Naive thymus-derived CD8-positive, alpha-beta T cell (primary cell): ENCODE measurements at places on chromosomes 7 and 10.

GRCh38 chr7:43117095-43117494 lies 4.6 kb downstream of the HECW1 start:
- DNase-seq: no peak

DNA sequence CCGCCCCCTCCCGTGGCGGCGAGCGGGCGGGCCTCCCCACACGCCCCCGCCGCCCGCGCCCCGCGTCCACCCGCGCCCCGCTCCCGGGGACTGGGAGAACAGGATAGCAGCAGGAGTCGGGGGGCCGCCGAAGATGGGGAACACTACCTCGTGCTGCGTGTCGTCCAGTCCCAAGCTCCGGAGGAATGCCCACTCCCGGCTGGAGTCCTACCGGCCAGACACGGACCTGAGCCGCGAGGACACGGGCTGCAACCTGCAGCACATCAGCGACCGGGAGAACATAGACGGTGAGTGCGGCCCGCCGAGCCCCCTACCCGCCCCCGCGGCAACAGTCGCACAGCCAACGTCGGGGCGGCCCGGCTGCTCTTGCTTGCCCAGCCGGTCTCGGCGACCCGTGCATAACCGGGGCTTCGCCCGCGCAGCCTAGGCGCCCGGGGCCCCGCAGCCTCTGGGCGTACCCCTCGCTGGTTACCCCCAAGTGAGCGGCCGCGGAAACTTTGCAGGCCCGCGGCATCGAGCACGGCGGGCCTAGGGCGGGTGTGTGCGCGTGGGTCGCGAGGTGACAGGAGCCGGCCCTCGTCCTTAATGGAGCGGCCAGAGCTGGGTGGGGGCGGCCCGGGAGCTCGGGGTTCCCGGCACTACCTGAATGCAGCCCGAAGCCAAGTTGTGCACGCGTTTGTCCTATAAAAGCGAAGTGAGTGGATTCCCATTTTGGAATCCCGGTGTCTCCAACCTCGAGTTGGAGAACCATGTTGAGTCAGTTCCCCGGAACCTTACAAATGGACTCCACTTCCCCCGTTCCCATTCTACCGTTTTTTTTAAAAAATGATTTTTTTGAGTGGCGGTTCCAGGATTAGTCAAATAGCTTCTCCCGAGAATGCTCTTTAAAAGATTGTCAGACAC lies 863 bp downstream of the CCNY start:
- DNase-seq: peak; percentile 5

GRCh38 chr7:35029311-35029710 lies 8.0 kb downstream of the DPY19L1 start:
- no peak for DNase-seq

- no peak for DNase-seq
Measured at GRCh38 chr7:36396150-36396549, 6.5 kb downstream of the ANLN start.

DNA sequence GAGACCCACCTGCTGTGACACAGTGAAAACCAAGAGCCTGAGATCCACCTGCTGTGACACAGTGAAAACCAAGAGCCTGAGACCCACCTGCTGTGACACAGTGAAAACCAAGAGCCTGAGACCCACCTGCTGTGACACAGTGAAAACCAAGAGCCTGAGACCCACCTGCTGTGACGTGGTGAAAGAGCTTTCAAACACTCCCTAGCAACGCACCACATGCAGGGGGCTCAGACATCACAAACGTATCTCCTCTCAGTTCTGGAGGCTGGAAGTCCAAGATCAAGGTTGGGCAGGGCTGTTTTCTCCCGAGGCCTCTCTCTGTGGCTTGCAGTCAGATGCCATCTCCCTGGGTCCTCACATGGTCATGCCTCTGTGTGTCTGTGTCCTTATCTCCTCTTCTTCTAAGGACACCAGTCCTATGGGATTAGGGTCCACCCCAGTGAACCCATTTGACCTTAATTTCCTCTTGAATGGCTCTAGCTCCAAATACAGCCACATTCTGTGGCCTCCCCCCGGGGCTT lies 43.8 kb downstream of the INSIG1 start:
- no peak for DNase-seq

DNA sequence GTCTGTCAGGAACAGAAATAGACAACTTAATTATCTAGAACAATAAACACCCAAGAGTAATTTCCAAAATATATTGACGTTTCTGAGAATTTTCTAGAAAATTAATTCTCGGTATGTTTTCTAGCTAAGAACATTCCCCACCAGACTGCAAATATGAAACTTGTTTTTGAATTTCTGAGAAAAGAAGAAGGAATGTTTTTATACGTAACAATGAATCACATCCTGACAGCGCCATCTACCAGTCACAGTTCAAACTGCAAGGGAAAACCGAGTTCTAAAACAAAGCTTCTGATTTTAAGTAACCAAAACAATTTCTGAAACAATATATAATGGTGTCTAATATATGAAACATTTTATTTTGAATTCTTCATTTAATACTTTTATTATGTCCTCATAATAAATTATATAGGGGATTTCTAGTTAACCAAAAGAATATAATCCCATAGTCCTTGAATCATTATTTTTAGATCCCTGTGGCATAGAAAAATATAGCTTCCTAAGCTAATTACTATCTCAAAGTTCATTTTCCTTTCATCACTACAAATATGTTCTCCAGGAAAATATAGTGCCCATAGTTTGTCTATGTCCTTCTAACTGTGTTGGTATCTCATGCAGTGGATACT lies 34.5 kb upstream of the MEOX2 start:
- DNase-seq: no peak

DNA sequence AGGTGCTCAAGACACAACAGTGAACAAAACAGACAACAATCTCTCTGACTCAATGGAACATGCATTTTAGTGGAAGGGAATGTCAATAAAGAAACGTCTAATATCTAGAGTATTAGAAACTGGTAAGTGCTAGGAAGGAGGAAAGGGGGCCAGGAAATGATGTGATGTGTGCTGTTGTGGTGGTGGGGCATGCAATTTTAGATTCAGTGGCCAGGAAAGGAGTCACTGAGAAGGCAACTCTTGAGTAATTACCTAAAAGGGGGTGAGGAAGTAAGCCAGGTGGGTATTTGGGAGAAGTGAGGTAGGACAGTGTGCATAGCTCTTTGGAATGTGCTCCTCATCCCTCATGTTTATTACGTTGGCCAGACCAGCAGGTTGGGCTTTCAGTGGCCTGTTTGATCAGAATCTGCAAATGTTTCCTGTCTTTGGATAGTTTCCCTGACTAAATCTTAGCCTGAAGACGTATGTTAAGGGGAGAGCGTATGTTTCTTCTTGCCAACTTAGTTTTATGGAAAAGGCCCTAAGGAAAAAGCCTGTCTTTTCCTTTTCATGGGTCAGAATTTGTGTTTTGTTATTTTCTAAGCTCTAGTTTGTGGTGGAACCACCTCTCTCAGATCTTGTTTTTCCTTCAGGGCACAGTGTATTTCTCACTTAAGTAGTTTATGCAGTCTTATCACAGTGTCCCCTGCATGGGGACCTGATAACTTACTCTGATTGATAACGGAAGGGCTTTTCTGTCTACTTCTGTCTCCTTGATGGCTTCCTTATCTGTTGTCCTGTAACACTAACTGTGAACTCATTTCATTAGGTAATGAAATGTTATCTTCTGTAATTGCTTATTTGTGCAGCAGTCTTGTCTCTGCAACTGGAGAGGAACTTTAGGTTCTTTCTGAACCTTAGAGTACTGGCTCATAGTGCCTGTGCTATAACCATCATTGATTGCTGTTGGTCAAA lies 203.7 kb downstream of the AUTS2 start:
- no peak for DNase-seq

GRCh38 chr7:25002786-25003185 lies 22.8 kb upstream of the OSBPL3 start:
- DNase-seq: no peak

GRCh38 chr10:74145133-74145532 lies 5.5 kb downstream of the AP3M1 start:
- no peak for DNase-seq

- no peak for DNase-seq
Measured at GRCh38 chr7:92708111-92709042, 118.2 kb upstream of the FAM133B start.

DNA sequence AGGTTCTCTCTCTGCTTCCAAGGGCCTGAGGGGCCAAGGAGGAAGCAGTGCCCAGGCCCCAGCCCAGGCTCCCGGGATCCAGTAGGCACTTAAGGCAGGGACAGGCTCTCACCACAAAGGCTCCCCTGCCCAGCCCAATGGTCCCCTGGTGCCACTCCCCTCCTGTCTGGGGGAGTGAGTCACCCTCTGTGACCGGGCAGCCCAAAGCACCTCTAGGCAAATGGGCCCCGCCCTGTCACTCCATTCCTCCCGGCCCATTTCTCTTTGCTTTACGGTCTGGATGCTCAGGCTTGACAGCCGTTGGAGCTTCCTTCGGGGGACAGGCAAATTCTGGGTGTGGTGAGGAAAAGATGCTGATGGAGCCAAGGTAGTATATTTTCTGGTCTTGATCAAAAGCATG lies at the start of gene CALHM3:
Gene CALHM3, minus strand, starts transcription at position 106 of the 400 bp plus-strand sequence. CDS start 208 bp downstream, outside the sequence.
- peak; percentile 37 for DNase-seq

DNA sequence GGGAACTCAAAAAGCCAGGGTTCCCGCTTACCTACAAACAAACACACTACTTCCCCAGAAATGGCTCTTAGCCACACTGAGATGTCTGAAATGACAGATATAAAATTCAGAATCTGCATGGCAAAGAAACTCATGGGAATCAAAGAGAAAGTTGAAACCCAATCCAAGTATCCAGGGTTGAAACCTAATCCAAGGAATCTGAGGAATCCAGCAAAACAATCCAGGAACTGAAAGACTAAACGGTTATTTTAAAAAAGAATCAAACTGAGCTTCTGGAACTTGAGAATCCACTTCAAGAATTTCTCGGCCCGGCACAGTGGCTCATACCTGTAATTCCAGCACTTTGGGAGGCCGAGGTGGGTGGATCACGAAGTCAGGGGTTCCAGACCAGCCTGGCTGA lies 568.8 kb downstream of the POM121L12 start:
- DNase-seq: no peak

GRCh38 chr10:30192846-30193608 lies 133.6 kb upstream of the JCAD start:
- no peak for DNase-seq

DNA sequence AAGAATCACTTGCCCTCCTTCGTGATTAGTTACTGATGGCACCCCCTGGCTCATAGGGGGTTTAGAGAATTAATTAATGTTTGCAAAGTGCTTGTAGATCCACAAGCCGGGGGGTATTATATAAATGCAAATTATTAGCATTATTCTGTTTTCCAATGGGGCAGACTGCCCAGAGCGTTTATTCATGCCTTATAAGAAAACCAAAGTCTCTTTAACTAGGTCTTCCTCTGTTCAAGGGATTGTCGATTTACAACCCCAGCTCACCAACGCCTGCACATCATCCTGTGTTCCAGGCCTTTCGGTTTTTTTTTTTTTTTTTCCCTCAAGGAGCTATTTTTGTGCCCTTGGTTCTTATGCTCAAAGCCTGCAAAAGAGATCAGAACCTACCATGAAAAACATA lies 630.7 kb downstream of the PARD3 start:
- DNase-seq: no peak

GRCh38 chr10:74854610-74855009 lies 28.2 kb downstream of the KAT6B start:
- DNase-seq: no peak

DNA sequence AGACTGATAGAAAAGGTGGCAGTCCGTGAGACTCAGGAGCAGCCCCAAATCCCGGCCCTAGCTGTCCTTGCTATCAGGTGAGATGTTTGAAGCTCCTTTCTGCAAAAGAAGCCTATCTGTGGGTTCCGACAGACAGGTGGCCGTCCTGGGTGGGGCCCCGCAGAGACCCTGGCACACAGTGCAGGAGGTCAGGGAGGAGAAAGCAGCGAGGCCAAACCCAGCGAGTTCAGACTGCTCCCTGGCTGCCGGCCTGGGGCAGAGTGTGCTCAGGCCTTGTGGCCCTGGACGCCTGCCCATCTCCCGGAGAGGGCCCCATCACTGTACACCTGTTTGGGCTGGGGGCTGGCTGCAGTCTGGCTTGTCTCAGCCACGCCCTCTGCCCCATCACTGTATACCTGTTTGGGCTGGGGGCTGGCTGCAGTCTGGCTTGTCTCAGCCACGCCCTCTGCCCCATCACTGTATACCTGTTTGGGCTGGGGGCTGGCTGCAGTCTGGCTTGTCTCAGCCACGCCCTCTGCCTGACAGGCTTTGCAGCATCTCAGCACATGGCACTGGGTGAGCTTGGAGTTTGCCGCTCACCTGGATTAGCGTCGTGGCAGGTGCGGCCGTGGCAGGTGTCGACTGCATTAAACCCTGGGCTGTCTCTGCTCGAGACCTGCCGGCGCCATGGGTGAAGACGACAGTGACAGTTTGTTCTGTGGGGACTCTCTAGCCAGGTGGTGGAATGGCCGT lies 11.8 kb upstream of the PRKAR1B start:
- DNase-seq: no peak
